ENCODE measurements at places on chromosomes 11 and 22. TPM values are rescaled to one million over a fixed set of nuclear protein-coding genes. Genes with fewer than 3 reads are reported as not detected.

DNA sequence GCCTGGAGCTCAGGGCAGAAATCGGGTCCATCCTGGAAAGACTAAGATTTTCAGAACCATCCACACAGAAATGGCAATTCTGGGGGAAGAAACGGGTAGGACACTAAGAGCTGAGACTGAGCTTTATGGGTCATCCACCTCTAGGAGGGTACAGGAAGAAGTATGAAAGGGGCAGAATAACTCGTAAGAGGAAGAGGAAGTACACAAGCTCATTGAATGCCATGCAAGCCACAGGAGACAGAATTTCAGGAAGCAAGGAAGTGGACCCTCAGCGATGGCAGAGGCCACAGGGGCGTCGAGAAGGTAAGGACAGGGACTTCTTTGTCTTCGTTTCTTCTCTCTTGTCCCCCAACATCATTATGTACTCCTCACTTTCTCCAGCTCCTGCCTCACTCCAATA is 169.6 kb downstream of the MAML2 start:
- no peak for DNase-seq

DNA sequence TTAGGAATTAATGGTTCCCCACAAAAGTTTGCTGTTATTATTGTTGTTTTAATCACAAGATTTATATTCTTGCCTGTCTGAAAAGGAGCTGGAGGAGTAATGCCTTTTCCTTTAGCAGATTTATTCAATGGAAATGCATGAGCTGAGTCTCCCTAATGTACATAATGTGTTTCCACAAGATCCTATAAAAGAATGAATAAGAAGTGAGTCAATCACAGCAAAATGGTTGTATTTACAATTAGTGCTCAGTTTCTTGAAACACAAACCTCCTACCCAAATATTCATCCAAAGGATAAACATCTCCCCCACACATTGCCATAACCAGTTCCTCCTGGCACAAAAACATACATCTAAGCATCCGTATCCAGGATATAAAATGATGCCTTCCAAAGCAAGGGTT is 33.3 kb downstream of the ME3 start:
- DNase-seq, result no peak

GRCh38 chr11:8650401-8650990 is 32.0 kb downstream of the TRIM66 start:
- DNase-seq, result no peak

GRCh38 chr22:19509191-19509590 is 15.0 kb downstream of the CLDN5 start:
- no peak for DNase-seq

GRCh38 chr11:95231881-95232605 is 1.0 kb upstream of the SESN3 start:
- no peak for DNase-seq

DNA sequence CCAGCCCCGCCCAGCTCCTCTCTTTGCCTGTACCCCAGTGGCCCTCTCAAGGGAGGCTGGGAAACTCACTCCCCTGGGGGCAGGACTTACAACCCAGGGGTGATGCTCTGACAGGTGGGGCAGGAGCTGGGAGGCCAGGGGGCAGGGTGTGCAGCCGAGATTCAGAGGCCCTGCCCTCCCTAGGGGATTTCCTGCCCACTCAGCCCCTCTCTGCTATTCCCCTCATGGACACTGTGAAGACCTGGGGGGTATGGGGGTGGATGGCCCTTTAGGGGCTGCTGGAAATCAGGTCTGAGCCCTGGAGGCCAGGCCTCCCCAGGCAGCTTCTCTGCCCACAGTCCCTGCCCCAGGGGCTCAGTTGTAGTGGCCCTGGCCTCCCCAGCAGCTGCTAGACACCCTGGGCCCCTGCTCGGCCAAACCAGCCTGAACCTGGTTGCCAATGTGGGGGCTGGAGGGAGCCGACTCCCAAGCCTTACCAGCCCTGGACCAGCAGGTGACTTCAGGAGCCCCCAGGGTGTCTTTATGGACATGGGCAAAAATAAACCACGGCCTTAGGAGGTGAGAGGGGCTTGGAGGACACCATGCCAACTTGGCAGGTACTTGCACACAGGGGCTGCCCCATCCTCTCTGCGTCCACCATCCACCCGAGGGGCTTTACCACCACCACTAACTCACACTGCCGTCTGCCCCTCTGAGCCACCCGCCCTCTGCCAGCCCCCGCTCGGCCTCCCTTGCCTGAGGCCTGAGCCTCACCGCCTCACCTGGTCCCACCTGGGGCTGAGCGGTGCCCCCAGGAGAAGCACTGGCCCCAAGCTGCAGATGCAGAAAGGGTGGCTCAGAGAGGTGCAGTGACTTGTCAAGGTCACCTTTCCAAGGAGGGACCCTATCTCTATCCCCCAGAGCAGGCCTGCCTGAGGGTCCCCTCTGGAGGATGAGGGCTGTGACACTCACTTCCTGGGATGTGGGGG is 2.8 kb upstream of the PHLDA2 start:
- DNase-seq, result no peak

GRCh38 chr11:95076416-95076815 is 9.7 kb downstream of the SRSF8 start:
- DNase-seq, result no peak

DNA sequence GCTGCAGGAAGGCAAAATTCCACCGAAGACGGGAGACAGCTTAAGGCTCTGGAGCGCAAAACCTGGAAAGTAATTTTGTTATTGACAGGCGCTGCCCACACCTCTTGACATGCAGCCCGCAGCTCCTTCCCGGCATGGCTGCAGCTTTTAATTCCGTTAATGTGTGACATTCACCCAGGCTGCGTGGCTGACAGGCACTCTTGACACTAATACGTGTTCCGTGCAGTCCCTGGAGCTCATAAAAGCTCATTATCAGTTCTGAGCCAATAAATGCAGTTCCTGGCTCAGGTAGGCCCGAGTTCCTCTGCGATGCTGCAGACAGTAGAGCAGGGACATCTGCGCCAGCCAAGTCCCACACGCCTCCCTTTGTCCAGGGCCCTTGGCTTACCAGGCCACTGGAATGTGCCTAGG is 34.8 kb downstream of the TSPAN18 start:
- no peak for DNase-seq

GRCh38 chr11:75873417-75874221 is 58.6 kb downstream of the UVRAG start:
- no peak for DNase-seq

DNA sequence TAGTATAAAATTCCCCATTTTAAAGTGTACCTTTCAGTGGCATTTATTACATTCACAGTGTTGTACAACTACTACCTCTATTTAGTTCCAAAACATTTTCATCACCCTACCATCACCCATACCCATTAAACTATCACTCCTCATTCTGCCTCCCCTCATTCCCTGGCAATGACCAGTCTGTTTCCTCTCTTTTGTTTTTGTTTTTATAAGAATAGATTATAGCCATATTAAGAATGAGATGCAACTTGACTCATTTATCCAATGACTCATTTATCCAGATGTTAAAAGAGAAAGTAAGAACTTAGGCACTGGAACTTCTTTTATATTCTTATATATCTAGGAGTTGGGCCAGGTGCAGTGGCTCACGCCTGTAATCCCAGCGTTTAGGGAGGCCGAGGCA is 156.3 kb downstream of the FAT3 start:
- DNase-seq, result no peak

GRCh38 chr11:57438345-57439285 is 11.7 kb upstream of the SLC43A3 start:
- DNase-seq, result no peak

DNA sequence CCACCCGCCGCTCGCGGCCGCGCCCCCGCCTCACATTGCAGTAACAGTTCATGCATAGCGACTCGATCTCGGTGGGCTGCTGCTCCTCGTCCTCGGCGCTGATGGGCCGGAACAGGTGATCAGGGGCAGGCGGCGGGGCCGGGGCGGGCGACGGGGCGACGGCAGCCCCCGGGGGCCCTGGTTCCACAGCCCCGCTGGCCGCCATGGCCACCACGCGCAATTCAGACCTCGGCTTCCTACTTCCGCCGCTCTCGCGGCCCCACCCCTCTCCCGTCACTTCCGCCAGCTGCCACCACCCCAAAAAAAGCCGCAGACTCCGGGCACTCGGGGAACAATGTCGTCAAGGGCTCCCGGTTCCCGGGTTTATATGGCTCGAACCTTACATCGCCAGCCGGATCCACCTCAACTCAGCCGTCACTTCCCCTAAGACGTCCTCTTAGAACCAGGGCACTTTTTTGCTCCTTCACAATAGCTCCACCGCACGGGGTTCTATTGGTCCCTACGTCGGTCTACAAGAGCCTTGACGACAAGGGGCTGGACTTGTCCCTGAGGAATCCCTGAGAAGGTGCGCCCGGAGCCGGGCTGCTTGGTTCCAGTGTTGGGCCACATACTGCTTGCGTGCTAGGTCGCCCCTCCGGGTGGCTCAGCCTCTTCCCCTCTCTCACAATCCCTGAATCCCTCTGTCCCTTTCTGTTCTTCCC is at the start of gene ZPR1:
ZPR1 (minus strand) TSS at position 238 of the 701 bp plus-strand sequence; CDS start at position 205, 33 bp downstream.
- DNase-seq, result no peak

DNA sequence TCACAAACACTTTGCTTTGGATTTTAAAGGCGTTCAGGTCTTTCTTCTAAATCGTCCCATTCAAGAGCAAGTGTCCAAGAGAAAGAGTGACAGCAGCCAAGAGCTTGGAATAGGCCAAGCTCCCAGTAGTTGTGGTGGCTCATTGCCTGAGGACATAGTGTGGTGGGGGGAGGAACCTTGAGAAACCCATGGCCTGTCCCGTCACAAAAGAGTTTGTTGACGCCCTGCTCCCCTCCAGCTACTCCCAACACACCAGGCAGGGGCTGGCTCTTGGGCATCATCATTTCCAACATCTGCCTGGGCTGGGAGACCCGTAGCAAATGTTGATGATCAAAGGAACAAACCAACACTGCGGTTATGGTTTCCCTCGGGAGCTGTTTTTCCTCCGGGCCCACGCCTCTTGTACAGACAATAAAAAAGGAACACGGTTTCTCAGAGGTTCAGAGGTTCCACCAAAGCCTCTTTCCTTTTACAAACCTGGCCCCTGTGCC is 20.8 kb downstream of the FADS3 start:
- no peak for DNase-seq

GRCh38 chr11:82462608-82463242 is 270.9 kb downstream of the FAM181B start:
- no peak for DNase-seq

DNA sequence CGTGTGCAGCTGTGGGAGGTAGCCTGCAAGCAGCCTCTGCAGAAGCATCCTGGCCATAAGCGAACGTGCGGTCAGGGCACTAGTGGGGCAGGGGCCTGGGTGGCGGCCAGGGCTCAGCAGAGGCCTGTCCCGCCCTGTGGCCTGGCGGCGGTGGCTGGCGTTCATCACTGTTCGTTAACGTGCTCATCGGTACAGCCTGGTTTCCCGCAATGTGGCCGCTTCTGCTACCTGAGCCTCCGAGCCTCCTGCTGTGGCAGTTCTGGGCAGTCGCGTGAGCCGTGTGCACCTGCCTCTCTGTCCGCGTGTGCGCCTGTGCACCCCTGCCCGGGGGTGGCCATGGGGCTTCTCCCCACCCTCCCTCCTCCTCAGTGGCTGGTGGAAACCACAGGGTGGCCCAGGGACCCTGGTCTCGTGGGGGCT is 117.9 kb downstream of the KCNQ1OT1 start:
- no peak for DNase-seq

DNA sequence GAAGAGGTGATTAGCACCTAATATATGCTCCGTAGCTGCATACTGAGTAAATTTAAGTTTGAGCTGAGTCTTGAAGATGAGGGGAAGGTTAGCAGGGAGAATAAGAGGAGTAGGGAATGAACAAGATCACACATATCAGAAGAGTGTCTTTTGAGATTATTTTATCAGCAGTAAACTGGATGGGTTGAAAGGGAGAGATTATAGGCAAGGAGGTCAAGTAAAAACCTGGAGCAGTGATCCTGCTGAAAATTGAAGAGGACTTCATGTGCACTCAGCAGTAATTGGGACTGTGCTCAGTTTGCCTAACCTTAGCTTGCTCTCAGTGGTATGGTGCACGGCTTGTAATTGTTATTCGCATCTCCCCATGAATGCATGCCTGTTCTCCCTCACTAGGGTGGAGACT is 79.5 kb upstream of the PICALM start:
- DNase-seq, result no peak

DNA sequence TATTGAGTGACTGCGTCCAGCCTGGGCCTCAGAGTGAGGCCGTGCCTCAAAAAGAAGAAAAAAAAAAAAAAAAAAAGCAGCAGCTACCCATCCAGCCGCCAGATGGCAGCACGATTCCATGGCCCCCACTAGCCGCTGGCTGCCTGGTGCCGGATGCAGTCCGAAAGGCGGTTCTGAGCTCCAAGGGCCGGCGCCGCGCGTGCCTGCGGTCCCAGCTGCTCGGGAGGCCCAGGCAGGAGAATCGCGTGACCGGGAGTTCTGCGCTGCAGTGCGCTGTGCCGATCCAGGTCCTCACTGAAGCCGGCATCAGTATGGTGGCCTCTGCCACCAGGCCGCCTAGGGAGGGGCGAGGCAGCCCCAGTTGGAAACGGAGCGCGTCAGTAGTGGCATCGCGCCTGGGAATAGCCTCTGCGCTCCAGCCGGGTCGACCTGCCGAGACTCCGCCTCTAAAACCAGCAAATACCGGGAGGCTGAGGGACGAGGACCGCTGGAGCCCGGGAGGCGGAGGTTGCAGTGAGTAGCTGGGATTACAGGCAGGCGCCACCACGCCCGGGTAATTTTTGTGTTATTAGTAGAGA is 19.3 kb downstream of the SCARF2 start:
- peak; percentile 65 for DNase-seq

- DNase-seq, result no peak
Observed at GRCh38 chr11:61667684-61668305, 12.4 kb upstream of the DAGLA start.

DNA sequence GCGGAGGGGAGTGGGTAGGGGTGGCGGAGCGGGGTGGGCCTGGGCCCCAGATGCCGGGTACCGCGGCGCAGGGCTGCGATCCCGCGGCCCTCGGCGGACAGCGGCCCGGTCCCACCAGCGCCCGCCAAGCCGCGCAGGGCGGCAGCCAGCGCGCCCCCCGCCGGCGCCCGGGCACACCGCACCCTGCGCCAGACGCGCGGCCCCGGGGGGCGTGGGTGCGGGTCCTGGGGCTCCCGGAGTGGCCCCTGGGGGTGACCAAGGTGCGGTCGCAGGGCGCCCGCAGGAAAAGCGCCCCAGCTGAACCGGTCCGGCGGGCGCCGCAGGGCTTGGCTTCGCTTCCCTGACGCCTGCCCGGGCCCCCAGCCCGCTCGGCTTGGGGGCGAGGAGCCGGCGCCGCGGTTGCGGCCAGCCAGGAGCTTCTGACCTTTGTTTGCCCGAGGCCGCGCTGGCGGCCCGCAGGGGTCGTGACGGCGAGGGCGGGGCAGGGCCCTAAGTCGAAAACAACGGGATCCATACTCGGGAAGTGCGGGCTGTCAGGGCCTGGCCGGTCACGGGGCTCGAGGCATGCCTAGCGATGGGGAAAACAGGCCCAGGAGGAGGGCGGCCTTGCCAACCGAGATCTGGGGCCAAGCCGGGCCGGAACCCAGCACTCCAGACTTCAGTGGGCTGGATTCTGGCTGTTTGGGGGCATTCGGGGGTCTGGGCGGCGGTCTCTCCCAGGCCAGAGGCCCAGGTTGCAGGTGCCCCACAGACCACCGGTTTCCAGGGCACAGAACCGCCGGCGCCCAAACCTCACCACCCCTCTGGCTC is 581 bp upstream of the AP5B1 start:
- DNase-seq, result no peak

Gene ZNF280B
- polyA plus RNA-seq, result 2.3 TPM

Gene OR51E2
- polyA plus RNA-seq, result 0.79 TPM

Gene LGR4
- polyA plus RNA-seq, result 5.8 TPM

Gene DKK3
- 935 TPM for polyA plus RNA-seq
